Left renal pelvis (tissue), 4 donors: ENCODE measurements at places on chromosomes 2 and 18. TPM values are rescaled to one million over a fixed set of nuclear protein-coding genes. Genes with fewer than 3 reads are reported as not detected.

DNA sequence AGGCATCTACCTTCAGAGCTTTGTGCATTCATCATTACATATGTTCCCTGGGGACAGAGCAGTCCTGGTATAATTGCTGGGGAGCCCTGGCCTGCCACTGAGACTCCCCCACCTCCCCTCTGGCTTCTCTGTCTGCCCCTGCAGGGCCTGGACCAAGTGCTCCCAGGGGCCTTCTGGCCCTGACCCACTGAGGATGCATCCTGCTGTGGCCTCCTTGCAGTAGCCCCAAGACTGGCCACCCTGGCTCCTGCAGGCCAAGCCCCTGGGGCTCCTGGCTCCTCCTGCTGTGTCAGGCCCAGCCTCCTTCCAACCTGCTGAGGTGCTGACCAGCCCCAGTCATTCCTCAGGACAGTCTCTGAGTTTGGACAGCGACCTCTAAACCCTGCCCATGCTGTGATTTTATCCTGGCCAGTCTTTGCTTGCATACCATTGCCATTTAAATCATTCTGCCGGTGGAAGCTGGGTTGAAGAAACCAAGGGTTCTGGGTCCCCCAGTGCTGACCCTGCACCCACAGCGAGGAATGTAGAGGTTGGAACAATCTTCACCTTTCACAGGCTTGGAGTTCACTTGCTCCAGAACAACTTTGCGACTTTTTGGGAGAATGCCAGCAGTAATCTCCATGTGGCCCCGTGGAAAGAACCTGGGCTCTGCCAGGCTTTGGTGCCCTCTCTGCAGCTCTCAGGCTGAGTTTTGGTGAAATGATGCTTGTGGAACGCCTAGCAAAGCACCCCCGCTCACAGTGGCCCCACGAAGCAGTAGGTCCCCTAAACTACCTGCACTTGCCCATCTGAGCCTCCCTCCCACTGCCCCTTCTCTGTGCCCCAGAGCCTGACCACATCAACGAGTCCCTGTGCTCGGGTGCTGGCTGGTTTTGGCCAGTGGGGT lies 167.3 kb upstream of the GLI2 start:
- no peak for DNase-seq

DNA sequence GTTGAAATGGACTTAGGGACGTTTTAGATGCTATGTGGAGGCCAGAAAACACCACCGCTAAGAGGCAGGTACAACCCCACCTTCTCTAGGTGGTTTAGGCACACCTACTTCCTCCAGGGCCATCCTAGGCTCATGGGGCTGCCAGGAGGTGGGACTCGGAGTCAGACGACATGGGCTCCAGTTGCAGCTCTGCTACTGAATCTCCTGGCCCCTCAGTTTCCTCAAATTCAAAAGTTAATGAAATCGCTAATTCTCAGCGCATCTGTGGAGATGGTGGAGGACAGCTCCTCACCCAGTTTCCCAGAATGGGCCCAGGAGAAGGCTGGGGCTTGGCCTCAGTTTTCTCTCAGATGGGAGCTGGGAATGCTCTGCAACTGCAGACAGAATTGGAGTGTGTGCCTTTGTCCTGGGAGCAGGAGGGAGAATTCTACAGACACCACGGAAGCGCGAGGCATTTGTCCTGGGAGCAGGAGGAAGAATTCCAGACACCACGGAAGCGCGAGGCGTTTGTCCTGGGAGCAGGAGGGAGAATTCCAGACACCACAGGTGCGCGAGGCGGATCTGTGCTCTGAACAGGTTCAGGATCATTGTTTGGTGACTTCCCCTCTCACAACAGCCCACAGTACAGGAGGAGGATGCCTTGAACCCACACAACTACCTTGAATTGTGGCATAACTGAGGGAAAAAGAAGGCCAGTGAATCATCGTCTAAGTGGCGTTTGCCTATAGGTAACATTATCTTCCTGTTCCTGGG lies 103.7 kb upstream of the PXDN start:
- no peak for DNase-seq

GPR155 gene
- polyA plus RNA-seq = 8.3 TPM

PARD6G gene
- 30.7 TPM for polyA plus RNA-seq

GALR1 gene
- 0.07 TPM for polyA plus RNA-seq
